ENCODE measurements at places on chromosomes 5 and 9.
A peak's percentile ranks its signal among the peaks of the same experiment; 100 is the strongest.

DNA sequence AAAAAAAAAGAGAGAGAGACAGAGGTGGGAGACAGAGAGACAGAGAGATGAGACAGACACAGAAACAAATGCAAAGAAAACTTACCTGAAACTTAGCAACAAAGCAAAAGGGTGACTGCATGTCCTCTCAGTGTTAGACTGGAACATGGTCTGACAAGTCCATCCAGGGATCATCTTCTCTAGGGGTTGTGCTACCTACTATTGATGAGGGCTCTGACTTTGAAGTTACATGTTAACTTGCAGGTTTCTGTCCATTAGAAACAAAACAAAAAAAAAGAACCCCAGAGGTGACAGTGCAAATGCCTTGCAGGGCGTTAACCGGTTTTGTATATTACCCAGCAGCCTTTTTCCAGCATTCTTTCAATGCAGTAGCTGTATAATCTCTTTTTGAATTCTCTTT lies 13.6 kb upstream of the SPARC start:
- ATAC-seq: no peak

DNA sequence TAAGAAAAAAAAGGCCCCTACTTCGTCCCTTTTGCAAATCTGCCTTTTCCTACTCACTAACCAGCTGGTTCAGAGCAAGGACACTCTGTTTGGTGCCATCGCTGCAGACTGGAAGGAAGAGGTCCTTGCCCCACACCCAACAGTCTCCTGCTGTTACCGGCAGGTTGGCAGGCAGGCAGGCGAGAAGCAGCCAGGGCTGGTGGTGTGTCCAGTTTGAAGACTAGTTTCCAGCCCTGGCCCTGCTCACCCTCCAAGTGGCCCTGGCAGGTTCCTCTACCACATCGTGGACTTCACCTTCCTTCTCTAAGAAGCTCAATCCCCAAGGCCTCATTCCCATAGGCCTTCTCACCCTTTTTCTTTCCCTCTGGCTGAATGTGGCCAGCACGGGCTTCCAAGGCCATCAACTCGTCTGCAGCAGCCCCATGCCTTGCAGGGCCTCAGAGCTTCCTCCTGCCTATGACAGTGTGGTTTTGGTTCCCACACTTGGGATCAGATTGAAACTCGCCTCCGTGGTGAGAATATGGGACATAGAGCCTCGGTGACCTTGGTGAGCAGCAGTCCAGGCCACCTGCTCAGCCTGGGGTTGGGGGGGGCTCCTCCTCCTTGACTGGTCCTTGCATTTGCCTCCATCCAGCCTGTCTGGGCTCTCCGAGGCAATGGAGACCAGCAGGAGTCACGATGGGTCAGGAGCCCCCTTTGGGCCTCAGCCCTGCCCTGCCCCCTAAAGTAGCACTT lies 22.9 kb downstream of the TGFBI start:
- no peak for ATAC-seq

GRCh38 chr5:54946306-54946819 lies 39.0 kb downstream of the ESM1 start:
- ATAC-seq: no peak

GRCh38 chr5:87109746-87110145 lies 157.9 kb upstream of the RASA1 start:
- no peak for ATAC-seq

GRCh38 chr5:105350486-105351140 lies 1788.0 kb upstream of the NUDT12 start:
- ATAC-seq: no peak

GRCh38 chr9:82299870-82300269 lies 311.3 kb downstream of the SPATA31D1 start:
- ATAC-seq: no peak

- no peak for ATAC-seq
These were observed 441.0 kb downstream of the TLE4 start for GRCh38 chr9:80012557-80013330.

DNA sequence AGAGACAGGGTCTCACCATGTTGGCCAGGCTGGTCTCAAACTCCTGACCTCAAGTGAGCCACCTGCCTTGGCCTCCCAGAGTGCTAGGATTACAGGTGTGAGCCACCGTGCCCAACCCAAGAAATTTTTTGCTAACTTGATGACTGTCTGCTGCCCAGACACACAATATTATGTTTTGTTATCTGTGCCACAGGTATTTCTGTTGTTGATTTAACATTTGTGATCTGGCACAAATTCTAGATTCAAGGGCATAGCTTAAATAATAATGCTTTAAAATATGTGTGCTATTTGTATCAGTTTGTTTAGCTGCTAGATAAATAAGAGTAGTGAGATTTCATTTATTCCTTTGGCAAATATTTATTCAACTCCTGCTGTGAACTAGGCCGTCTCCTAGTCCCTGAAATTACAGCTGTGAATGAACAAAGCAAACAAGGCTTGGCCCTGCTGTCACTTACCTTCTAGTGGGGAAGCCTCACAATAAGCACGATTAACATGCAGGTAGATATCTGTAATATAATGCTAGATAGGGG lies 35.3 kb downstream of the GAPVD1 start:
- ATAC-seq: no peak

- ATAC-seq: no peak
These were observed 141.8 kb downstream of the PRKACG start for GRCh38 chr9:68872026-68872501.

- ATAC-seq: no peak
These were observed 38.6 kb downstream of the HTR4 start for GRCh38 chr5:148615644-148616275.

- no peak for ATAC-seq
These were observed 955.2 kb upstream of the DMAC1 start for GRCh38 chr9:8754751-8755150.

DNA sequence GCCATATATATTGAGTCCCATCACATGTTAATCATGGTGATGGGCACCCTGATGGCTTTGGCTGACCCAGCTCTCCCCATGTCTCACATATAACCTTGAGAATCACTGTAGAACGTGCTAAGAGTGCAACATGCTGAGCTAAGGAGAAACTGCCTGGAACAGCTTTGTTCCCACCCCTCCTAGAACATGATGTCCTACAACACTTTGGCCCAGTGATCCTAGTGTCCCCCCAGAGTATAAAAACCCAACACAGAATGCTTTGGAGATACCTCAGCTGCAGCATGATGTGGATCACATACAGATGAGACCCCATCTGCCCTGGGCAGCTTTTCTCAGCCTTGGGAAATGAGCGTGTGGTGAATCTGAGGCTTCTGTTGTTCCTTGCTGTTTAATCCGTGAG lies 343.5 kb downstream of the NFIB start:
- ATAC-seq: no peak

GRCh38 chr9:13443346-13444244 lies 164.1 kb upstream of the MPDZ start:
- ATAC-seq: no peak

DNA sequence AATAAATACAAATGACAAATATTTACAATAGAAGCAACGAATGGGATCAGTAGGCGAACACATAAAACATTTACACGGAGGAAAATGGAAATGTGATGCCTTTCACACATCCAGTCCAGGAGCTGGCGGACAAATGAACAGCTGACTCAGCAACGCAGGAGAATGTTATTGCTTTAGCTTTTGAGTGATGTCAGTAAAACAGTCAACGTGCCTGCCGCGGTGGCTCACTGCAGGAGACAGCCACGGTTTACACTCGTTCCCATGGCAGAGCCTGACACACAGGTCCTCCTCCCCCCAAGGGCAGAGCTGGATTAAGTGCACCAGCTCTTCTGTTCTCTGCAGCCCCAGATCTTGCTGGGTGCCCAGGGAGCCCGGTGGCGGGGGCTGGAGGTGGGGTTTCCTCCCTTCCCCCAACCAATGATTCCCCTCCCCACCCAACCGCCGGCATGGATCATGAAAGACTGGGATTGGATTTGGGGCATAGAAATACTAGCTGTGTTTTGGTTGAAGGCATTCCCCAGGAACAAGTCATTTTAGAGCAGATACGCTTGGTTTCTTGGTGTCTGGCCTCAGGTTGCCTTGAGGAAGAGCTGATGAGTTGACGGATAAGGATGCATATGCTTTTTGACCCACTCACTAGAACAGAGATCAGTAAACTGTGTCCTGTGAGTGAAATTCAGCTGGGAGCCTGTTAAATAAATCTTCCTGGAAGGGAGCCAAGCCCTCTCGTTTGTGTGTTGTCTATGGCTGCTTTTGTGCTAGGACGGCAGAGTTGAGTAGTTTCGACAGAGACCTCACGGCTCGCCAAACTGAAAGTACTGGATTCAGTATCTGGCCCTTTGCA lies 12.5 kb downstream of the STC2 start:
- ATAC-seq: no peak

GRCh38 chr5:31948006-31948405 lies 226.1 kb downstream of the GOLPH3 start:
- ATAC-seq: no peak

GRCh38 chr5:177403102-177403791 lies 2.8 kb upstream of the PFN3 start:
- ATAC-seq: peak; percentile 27

DNA sequence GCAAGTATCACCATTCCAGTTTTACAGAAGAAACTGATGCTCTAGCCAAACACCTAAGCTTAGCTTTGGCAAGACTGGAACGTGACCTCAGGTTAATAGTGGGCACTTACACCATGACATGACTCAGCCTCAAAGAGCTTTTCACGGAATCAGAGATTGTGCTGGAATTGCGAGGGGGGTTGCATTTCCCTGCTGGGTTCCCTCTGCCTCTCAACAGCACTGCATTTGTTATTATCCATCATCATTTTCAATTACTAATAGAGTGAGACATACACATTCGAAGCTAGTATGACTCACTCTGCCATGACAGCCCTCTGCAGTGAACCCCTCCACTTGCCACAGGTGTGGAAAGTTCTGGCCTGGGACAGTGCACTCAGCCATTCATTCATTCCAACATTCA lies 8.0 kb downstream of the SPOCK1 start:
- ATAC-seq: no peak

DNA sequence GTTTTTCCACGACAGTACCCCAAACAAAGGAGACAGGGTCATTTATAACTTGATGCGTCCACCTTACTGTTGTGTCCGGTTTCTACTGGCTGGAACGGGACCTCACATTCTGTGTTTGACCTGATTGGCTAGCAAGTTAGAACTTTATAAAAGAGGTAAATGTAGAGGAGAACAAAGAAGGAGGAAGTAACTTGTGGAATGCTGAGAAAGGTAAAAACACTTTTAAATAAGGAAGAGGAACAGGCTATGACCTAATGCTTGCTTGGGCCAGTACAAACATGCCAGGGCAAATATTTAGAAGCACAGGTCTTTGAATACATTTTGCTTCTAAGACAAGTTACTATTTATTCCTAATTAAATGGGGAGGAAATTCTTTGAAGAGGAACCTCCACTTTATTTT lies 251.6 kb downstream of the KIAA0825 start:
- no peak for ATAC-seq

GRCh38 chr9:101477214-101477613 lies 41.6 kb upstream of the ALDOB start:
- ATAC-seq: no peak

- no peak for ATAC-seq
These were observed 100.7 kb downstream of the NLN start for GRCh38 chr5:65822710-65823109.

- no peak for ATAC-seq
These were observed 80.9 kb upstream of the ISL1 start for GRCh38 chr5:51302343-51302742.

GRCh38 chr5:16592255-16592654 lies 24.5 kb downstream of the RETREG1 start:
- no peak for ATAC-seq

DNA sequence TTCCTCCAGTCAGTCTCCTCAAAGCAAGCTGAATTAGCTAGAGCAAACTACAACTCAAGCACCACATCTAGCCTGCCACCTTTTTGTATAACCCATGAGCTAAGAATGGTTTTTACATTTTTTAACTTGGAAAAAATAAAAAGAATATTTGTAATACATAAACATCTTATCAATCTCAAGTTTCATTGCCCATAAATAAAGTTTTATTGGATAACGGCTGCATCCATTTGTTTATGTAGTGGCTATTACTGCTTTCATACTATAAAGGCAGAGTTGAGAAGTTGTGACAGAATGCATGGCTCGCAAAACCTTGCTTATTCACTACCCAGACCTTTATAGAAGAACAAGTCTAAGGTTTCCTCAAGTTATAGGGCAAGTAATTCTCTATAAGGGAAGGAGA lies 95.7 kb downstream of the ELAVL2 start:
- ATAC-seq: no peak

DNA sequence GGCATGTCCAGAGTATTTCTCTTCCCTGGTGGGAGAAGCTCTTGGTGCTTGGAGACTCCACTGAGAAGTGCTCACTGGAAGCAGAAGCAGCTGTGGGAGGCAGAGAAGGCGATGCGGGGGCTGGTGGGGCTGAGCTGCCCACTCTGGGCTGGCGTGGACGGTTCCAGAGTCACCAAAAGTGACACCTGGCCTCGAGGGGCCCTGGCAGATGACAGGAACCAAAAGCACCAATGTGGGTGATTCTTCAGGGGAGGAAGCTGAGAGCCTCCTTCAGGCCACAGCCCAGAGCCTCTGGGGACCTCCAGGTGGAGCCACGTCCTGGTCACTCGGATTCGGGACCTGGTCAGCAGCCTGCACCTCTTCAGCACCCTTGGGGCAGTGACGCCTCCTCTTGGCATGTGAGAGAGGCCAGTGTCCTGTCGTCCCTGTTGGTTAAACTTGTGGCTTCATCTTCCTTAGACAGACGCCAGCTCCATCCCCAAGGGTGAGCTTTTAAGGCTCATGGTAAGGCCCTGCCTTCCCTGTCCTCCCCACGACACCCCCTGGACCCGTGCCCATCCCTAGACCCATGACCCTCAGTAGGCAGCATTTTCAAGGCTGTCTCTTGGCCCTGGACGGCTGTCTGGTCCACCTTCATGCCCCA lies 78.7 kb upstream of the IRX4 start:
- no peak for ATAC-seq

DNA sequence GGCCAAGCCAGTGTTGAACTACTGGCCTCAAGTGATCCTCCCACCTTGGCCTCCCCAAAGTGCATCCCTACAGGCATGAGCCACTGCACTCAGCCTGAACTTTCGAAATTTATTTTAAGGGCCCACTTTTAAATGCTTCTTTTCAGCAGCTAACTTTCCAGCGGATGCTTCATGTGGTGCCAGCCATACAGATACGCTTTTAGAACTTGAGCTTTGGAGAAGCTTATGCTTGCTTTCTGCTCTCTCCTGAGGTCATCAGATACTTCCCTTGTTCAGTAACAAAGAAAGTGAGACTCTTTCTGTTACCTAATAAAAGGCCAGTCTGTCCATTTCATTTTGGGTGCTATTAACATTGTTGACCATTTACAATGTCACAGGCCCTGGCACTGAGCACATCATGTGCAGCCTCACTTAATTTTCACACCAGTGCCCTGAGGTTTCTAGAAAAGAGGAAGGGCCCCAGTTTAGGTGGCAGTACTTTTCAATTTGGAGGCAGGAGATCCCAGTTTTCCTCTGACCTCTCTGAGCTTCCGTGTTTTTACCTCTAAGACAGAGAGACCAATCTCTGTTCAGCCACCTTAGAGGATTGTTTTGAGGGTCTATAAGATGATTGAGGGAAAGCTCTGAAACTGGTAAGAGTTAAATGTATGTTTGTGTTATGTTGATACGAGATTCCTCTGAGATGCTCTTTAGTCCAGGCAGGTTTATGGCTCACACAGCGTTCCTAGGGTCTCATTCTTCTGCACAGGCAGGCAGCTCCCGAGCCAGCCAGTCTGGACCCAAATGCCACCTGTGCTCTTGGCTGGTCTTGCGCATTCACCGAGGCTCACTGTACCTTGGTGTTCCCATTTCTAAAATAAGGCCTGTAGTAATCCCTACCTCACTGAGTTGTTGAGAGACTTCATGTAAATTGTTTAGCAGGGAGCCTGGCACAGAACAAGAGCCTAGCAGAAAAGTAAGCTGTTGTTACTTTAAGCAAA lies 4.4 kb downstream of the ABL1 start:
- ATAC-seq: no peak

GRCh38 chr9:37534901-37535300 lies 41.3 kb downstream of the FBXO10 start:
- no peak for ATAC-seq
